Fibroblast of skin of abdomen (primary cell): ENCODE measurements at places on chromosomes 4 and X.

DNA sequence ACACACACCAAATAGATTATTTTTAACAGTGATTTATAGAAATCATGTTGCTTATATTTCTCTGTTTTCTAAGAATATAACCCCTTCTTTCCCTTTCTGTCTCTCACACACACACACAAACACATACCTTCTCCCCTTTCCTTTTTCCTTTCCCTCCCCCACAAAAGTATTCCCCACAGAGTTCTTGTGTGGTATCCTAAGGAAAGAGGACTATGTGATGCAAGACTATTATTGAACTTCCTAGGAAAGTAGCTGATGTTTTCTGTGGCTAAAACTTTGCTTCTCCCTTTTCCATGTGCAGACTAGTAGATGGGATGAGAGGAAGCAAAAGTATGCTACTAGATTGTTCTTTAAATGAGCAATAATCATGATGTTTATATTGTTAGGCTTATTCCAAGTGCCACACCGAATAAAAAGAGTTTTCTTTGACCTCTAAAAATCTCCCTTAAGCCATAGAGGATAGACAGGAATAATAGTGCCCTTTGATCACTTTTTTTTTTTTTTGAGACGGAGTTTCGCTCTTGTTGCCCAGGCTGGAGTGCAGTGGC lies 38.7 kb downstream of the CPEB2 start:
- peak; percentile 44 for DNase-seq

DNA sequence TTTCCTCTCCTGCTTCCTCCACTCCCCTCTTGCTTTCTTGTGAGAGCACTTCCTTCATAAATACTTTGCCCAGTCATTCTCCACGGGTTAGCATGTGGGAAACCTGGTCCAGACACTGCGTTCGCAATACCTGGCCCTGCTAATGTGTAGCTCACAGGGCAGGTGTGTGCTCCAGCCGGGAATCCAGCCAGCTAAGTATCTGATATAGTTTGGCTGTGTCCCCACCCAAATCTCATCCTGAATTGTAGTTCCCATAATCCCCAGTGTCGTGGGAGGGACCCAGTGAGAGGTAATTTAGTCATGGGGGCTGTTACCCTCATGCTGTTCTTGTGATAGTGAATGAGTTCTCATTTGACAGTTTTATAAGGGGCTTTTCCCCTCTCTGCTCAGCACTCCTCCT lies 32.2 kb upstream of the STX18 start:
- DNase-seq: no peak

DNA sequence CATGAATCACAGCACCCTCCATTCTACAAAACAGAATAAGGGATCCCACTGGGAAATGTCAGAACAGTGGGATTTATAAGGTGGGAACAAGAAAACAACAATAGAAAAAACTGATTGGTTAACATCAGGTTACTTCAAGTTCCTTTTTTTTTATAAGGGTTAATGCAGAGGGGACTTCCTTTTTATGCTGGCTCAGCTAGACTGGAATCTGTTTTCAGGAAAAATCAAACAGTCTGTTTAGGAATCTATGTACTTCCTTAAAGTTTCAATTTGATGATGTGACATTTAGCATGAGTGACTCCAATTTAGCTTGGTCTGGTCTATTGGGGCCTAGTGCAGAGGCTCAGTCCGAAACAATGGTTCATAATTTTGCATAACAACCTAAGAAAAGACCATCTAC lies 192.9 kb downstream of the ADGRA3 start:
- no peak for DNase-seq

DNA sequence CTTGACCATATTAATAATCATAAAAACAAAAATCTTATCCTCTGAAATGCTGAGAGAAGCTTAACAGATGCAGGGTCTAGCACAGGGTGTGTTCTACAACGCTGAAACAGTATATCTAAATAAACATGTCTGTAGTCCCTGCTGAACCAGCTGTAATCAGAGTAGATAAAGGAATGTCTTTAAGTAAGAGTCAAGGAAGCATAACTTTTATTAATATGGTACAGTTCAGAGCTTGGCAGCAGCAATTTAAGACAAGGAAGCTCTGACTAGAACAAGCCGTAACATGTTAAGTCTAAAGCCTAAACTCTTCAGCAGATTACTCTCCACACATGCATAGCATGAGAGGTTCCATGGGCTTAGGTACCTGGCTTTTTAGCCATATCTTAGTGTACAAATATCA lies 36.1 kb downstream of the NFKB1 start:
- no peak for DNase-seq

DNA sequence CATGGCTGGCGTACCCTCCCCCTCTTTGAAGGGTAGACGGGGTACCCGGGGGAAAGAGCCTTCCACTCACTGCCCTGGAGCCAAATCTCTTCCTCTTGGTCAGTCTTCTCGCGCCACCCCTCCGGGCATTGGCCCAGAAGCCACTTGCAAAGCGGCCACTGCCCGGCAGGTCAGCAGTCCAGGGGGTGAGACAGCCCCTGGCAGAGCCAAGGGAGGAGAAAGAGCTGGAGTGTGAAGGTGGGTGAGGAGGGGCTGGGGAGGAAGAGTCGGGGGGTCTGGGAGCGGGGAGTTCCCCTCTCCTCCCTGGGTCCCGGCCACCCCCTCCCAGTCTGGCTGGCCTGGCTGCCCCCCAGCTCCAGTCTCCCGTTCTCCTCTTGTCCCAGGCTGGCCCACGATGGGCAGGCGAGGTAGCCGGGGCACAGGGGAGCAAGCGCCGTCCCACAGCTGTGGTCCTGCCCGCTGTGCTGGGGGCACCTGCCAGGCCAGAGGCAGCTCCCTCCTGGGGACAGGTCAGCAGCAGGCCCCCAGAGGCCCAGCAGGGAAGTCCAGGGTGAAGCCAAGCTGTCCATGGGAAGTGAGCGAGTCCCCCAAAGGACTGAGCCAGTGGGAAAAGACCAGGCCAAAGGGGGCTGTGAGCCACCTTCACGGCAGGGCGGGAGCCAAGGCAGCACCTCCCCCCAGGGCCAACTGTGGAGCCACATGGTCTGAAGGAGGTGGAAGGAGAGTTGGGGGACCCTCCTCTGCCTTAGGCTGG lies 21.6 kb upstream of the DUSP9 start:
- DNase-seq: no peak

GRCh38 chr4:12723849-12724447 lies 760.2 kb downstream of the RAB28 start:
- DNase-seq: no peak

GRCh38 chr4:101218346-101218745 lies 129.0 kb downstream of the PPP3CA start:
- DNase-seq: no peak
